ENCODE measurements at places on chromosomes 1 and 21.

- DNase-seq = peak; percentile 67
Observed at GRCh38 chr21:31354604-31355443, 10.8 kb upstream of the TIAM1 start.

GRCh38 chr21:29349702-29350101 is 51.0 kb downstream of the BACH1 start:
- no peak for DNase-seq

DNA sequence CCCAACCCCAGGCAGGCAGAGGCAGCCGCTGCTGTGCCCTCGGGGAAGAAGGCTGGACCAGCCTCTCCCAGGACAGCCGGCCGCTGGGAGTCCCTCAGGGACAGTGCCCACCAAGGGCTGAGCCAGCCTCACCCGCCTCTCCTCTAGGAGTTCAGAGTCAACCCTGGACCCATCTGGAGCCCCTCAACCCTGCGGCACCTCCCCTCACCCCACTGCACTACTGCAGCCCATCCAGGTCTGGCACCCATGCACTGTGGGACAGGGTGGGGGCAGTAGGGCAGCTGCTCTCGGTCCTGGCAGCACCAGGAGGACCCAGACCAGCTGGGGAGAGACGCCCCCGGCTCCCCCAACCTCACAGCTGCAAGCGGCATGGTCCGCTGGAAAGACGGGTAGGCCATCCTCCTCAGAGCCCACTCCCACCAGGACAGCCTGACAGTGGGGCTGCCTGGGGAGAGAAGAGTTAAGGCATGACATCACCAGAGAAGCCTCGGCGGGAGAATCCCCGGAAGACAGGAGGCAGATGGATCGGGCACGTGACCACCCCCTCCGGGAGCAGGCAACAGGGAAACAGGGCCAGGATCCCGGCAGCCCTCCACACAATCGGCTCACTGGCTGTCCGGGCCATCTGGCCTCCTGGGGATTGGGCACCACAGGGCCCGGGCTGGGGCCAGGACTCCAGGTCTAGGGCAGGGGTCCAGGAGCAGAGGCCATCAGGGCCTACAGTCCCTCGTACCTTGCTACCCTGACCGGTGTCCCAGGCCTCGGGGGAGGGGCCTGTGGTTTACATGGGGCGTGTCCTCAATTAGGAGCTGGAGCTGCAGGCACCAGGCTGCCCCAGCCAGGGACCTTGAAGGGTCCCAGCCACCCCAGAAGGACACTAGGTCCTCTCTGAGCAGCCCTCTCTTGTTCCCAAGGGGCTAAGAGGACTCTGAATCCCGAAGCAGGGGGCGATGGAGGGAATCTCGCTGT is 3.1 kb downstream of the ACAP3 start:
- DNase-seq = no peak

- DNase-seq = no peak
Observed at GRCh38 chr1:42214447-42214871, 49.9 kb upstream of the GUCA2A start.

DNA sequence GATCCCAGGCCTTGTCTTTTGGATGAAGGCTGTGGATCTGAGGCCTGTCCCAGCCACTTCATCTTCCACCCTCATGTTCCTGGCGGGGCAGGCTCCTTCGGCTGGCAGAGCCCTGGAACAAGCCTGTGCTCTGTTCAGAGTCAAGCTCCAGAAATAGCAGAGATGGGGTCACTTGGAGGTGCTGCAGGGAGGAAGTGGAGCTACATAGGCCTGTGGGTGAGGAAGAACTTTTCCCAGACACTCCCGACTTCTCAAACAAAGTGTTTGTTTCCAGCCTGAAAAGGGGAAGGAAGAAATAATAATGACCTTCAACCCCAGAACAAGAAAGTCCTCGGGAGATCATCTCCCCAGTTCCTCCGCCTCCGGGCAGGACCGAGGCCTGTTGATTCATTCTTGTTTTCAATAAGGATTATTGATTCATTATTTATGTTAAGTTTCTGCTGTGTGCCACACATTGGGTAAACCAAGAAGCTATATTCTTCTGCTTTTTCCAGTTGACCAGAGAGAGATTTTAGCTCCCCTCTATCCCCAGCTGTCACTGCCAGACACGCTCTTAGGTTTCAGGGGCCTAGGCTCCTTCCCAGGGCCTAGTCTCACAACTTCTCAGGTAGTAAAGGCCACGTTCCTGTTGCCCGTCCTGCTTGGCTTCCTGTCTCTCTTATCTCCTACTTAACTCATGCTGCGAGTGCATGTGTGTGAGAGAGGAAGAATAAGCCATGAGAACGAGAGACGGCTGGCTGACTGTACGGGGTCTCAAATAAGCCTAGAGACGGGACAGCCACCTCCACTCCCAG is 16.9 kb downstream of the IKBKE start:
- no peak for DNase-seq

GRCh38 chr21:25467896-25468295 is 139.4 kb downstream of the MRPL39 start:
- DNase-seq = no peak

DNA sequence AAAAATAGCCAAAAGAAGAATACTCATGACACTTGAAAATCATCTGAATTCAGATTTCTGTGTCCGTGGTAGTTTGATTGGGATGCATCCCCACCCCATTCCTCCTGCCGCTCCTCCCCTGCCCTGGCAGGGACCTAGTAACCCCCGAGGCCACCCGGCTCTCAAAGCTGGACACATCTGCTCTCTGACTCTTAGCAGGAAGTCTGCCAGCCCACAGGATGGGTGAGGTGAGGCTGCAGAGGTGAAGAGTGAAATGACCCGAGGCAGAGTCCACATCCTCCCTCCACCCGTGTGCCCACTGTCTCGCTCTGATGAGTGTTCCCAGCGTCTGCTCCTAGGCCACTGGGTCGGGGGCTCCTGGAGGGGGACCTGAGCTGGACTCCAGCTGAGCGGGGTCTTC is 308.5 kb upstream of the VAMP3 start:
- no peak for DNase-seq

DNA sequence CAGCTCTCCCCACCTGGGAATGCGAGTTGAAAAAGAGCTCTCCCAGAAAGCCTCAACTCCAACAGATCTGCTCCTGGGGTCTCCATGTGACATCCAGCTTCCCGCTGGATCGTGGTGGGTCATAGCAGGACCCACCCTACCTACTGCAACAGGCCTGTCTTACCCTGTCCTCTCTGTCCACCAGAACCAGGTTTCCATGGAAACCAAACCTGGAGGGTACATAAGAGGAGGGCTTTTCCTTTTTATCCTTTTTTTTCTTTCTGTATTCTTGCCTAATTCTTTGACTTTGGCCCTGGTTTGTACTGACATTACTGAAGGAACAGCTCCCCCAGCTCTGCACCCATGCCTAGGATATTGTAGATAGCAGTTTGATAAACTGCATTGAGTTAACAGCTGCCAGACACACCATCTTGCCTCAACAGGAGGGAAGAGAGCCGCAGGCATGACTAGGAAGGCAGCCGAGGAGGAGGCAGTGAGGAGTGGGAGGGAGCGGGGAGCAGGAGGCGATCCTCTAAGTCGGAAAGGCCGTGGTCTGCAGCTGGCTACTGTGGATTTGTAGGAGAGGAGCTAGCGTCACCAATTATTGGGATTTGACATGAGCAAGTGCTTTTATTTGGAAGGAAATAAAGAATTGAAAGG is 9.7 kb upstream of the FMOD start:
- DNase-seq = no peak

DNA sequence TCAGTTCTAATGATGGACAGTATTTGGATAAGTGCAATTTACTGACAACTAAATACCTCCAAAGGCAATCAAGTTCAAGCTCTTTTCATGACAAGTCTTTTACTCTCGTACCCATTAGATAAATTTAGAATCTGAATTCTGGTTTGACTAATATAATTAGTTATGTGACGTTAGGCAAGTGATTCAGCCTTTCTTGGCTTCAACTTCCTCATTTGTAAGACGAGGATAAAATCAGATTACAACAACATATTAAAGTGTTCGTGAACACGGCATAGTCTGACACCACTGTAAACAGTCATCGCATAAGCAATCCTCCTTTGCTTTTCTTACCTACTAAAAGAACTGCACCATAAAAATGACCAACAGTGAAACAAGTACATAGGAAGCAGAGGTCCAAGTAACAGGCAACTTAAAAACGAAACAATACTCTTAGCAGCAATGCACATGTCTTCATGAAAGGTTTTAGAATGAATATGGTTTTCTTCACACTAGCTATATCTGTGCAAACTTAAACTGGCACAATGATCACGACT is 25.7 kb downstream of the COA6 start:
- DNase-seq = no peak

Data from stimulated activated CD8-positive, alpha-beta memory T cell treated with anti-CD3 and anti-CD28 coated beads, Interleukin-4, amount 100 ng/mL, for 4 hours (primary cell).